WERI-Rb-1 (cell line): ENCODE measurements at places on chromosomes 12 and 14.

DNA sequence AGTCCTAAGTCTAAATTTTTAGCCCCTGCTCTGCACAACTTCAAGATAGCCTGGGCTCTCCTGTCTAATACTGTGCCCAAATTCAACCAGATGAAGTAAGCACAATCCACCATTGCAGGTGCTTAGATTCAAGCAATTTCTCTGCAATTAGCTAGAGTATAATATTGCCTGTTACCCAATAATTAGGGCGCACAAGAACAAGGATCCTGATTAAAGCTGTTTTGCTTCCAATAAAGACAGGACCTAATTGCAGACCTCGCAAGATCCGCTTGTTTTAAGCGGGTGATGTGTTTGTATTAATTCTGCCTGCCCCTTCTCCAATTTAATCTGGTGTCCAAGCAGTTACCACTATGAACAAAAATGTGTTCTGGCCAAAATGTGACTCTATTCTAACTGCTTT lies 1268.9 kb upstream of the TMEM132C start:
- no peak for DNase-seq

DNA sequence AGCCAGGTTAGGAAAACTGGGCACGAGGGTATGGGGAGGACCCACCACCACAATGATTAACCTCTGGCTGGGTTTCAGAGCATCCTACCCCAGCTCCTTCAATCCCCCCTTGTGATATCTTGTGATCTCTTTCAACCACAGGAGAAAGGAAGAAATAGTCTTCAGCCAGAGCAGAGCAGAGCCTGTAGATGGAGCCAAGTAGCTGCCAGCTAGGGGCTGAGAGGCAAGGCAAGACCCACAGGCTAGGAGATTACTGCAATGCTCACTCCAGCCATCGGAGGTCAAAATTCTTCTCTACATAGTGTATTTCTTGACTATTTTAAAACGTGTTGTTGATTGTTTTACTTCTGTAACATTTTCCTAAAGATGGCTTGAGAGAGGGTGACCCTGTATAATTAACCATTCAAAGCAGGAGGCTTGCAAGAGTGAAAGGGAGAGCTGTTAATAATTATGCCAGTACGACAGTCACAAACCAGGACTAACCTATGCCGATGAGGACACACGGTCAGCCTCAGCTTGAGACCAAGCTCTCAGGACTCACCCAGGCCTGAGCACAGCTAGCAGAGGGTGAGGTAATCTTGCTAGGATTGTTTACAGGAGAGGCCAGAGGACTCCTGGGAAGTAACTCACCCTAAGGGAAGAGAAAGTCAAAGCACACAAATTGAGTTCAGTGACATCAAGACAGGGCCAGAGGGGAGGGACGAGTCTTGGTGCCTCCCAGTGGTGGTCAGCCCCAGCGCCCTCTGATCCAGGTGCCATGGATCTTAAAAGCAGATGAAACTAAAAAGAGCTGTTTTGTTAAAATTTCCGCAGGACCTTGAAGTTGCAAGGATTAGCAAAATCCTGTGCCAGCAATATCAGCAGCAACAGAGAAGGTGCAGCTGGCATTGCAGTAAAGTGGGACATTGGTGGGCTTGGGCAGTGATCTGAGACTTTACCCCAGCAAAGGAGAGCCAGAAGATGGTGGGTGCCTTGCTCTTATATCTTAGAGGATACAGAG lies 29.8 kb upstream of the CDKN3 start:
- DNase-seq = peak; percentile 75

DNA sequence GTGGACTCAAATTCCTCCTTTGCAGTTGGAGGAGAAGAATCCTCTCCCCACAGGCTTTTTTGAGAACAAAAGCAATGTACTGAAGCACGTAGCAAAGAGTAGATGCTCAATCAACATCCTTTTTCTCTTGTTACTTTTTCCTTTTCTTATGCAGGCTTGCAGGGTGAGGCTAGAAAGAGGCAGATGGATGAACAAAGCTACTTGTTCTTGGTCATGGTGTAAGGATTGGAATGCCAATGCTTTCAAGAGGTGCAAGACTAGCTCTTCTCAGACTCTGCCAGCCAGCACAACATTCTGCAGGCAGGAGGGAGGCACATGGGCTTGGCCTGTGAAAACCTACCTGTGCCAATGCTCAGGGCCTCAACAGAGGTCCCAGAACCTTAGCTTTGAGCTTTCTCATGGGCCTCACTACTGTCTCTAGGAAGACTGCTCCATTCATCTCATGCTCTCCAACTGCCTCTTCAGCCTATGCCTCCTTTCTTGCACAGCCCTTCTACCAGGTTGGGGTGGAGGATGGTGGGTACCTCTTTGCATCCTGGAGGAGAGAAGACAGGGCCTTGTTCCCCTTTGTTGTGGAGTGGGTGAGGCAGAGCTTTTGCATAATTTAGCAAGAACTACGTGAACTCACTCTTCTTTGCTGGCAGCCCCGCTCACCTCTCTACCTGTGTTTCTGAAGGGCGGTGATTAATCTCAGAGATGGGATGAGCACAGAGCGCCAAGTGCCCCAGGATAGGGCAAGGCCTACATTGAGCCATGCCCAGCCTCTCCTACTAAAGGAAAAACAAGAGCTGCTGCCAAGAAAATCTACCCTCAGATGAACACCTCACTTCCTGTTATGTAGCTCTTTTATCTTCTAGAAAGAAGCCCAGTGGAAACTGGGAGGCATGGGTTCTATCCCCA lies 1119.7 kb downstream of the VRK1 start:
- DNase-seq = no peak

DNA sequence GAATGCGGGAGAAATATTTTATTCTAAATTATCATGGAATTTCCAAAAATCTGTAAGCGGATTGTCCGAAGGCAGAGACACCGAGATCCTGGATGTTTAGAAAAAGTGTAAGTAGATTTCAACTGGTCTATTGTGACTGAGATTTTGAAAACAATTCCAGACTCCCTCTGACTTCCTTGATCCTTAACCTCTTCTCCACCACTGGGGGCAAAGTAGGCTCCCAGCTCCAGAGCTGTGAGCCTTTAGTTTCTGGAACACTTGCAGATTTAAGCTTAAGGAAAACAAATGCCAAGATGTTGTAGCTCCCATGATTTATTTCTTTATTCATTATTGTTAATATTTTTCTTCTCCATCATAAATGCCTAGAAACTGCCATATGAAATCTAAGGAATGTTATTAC lies 1320.5 kb upstream of the SEL1L start:
- DNase-seq = no peak

GRCh38 chr12:95738024-95738611 lies 52.4 kb downstream of the NTN4 start:
- DNase-seq = no peak

DNA sequence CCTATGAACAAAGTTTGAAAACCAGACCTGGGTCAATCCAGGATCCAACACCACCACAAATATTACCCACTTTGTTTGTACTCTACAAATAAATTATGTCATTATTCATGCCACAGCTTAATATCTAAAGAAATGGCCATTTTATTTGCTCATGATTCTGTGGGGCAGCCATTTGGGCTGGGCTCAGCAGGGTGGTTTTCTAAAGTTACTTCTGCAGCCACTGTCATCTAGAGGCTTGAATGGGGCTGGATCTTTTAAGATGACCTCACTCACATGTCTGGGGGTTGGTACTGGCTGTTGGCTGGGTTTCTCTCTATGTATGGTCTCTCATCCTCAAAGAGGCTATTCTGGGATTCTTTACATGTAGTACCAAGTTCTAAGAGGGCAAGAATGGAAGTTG lies 96.2 kb downstream of the VCPKMT start:
- no peak for DNase-seq

- no peak for DNase-seq
Observed at GRCh38 chr14:23177181-23177580, 6.3 kb downstream of the SLC7A8 start.

DNA sequence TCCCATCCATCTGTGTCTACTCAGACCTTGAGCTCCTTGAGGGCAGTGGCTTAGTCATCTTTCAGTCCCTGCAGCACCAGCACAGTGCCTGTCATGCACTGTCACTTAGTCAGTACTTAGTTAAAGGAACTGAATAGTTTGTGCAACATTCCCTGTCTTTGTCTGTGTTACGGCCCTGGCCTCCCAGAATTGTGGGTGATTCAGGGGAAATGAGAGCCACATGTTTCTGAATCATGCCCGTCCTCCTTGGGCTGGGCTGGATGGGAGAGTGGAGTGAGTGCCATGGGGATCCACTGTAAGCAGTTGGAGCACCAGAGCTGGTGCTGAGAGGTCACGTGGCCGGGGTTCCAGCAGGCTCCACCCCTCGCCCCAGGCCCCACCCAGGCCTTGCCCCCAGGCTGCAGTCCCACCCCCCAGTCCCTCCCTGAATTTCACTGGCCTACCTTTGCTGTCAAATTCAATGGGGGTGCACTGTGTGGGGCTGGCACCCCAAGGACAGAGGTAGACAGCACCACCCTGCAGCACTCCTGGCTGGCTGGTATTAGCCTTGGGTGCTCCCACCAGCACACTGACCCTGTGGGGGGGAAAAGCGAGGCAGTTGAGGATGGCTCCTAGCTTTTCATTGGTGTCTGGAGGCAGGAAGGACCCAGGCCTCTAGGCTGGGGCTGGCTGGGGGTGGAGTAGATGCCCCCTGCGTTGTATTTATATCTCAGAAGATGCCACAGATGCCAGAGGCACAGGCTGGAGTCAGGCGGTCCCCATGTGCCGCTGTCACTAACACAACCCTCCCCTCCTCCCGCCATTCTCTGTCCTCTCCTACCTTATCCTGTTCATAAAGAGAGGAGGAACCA lies 7.5 kb downstream of the ITGA5 start:
- no peak for DNase-seq

DNA sequence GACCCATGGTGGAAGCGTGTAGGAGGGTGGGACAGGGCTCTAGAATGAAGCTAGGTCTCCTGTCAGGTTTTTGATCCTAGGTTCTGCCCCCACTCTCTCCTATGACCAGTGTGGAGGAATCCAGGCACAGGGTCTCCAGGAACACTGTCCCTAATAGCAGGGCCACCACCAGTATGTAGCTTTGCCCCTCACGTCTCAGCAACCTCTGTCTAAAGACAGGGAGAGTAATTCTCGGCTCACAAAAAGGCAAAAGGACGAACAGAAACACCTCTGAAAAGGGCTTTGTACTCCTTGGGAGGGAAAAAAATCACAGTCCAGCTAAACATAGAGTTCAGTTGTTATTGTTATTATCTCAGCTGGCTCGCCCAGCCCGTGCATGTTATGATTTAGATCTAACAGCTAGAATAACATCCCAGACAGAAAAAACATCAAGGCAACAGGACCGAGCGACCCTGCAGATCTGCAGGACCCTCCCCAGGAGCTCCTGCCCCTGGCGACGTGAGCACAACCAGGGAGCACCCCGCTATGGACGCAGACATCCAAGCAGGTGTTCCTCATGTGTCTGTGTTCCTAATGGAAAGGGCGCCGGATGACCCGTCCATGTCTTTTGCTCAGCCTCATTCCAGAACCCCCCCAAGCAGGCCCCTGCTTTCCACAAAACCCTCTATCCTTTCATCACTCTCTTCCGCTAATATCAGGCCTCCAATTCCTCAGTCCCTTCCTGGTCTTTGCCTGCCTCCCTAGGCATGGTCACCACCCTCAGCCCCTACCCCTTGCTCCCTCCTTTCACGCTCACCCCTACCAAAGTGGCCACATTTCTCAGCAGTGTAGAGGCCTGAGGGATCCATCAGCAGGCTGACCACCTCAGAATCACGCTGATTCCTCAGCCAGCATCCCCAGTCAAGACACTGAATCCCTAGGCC lies 14.2 kb upstream of the SLC6A12 start:
- DNase-seq = no peak

DNA sequence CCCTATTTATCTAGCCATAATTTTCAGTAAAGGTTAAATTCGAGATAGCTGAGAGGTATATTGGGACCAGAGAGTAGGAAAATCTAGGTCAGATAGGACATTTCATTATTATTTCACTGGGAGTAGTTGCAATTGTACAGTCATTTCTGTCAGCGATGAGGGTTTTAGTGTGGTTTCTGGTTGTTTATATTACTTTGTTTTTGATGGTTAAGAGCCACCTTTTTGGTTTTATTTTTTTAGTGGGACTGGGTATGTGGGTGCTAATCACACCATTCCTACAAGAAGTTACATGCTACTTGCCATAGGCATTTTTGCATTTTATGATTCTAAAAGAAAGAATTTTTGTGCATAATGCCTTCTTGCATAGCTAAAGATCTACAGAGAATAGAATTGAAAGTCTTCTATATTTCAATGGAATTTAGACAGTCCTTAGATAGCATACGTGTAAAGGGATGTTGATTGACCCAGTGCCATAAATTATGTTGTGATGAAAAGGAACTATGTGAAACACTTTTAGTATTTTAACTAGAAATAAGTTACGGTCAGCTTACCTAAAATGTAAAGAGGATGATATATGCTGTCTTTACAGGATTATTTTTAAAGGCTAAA lies 85.2 kb downstream of the KTN1 start:
- no peak for DNase-seq

- DNase-seq = no peak
Observed at GRCh38 chr12:562634-563033, 100.6 kb downstream of the NINJ2 start.

DNA sequence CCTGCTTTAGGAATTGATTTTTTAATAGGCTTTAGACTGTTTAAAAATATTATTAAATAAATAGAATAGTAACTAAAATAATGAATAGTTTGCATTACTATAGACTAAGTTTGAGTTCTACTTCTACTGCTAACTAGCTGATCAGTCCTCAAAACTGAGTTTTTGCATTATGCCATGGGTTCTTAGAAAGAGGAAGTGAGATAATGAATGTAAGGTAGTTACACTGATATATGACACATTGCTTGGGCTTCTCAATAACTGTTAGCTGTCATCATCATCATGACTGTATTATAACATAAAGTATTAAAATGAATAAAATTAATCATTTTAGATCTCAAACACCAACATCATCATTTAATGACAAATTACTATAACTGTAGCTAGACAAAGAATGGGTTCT lies 949.7 kb downstream of the TRHDE start:
- DNase-seq = no peak

DNA sequence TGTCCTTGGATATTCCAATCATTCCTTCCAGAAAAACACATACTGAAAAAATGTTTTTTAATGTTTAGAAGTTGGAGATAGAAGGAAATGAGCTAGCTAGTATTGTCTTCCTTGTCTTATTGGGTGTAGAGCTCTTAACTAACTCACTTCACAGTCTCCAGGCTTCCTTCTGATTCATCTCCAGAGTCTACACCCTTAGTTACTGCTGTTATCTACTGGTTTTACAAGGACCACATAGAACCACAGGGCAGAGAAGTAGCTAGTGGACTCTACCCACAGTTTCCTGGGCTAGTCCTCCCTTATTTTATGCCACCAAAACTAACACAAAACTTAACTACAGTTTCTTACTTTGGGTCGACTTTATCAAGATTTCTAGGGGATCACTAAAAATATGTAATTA lies 31.0 kb upstream of the DHRS4 start:
- no peak for DNase-seq
